NCI-H2081 (cell line): ENCODE measurements at places on chromosomes 7 and 10.

- peak; percentile 26 for DNase-seq
Measured at GRCh38 chr7:128166603-128167041, 74.5 kb upstream of the LEP start.

DNA sequence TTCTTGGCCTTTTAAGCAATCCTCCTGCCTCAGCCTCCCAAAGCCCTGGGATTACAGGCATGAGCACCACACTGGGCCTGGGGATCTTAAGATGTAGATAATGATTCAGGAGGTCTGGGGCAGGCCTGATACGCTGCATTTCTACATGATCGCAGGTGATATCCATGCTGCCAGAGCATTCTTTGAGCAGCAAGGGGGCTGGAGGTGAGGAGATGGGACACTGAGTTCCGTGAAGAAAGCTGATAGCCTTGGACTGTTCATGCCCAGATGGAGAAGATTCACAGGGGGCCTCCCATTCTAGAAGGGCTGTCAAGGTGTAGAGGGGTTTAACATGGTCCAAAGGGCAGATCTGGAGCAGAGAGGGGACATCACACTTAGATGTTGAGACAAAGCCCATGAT lies 480.3 kb downstream of the RPS24 start:
- no peak for DNase-seq

DNA sequence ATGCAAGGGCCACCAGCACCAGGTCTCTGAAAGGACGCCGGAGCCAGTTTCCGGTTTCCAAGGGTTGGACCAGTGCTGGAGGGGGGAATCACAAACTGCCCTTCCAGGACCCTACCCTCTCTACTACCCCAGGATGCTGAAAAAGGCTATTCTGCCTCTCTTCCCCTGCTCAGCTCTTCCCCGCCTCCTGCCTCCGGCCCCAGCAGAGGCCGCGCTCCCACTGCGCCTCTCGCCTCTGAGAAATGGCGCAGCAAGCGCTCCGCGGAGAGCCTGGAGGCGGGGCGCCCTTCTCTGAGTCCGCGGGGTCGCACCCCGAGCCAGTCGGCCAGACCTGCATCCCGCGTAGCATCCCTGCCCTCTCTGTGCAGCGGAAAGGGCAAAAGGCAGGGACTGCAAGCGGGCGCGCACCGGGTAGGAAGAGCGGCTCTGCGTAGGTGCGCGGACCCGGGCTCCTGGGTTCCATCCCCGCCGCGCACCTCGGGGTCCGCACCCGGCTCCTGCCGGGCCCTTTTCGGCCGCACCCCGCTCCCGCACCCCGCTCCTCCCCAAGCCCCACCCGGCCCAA lies 476 bp upstream of the RET start:
- DNase-seq = no peak

GRCh38 chr10:34697351-34698247 lies 117.5 kb downstream of the PARD3 start:
- no peak for DNase-seq

GRCh38 chr7:43211693-43212092 lies 99.2 kb downstream of the HECW1 start:
- no peak for DNase-seq

DNA sequence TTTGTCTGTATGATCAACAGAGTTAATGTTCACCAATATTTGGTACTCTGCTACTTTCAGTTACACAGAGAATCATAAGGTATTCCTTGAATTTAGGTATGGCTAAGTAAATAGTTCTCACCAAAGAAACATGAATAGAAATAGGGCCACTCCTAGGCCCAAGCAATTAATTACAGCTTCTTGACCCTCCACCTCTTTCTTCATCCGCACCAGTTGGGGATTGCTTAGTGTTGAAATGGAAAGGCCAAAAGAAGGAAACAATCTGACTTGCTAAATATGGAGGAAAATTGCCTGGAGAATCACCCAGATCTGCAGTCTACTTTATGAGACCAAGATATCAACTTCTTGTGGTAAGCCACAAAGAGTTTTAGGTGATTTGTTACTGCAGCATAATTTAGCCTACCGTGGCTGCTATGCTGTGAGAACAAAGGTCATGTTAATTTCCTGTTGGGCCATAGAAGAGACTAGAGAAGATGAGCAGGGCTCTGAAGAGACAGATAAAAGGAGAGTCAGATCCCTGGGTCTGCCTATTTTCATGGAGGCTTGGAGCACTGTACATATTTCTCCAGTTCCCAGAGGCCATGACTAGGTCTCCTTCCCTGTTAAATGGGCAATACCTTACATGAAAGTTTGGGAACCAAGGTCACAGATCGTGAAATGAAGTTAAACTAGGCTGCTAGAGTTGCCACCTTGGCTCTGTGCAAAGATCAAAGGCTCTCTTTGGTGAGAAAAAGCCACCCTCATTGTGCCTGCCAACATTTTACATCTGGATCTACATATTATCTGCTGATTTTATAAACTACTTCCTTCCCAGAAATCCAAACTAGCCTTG lies 93.3 kb upstream of the GDF10 start:
- no peak for DNase-seq

- DNase-seq = no peak
Measured at GRCh38 chr7:8184221-8184620, 77.7 kb downstream of the ICA1 start.

GRCh38 chr10:71923138-71923692 lies 41.0 kb upstream of the CHST3 start:
- no peak for DNase-seq

- DNase-seq = no peak
Measured at GRCh38 chr10:31031205-31031557, 484 bp downstream of the ZNF438 start.

GRCh38 chr7:17640730-17641377 lies 299.4 kb downstream of the SNX13 start:
- peak; percentile 47 for DNase-seq

DNA sequence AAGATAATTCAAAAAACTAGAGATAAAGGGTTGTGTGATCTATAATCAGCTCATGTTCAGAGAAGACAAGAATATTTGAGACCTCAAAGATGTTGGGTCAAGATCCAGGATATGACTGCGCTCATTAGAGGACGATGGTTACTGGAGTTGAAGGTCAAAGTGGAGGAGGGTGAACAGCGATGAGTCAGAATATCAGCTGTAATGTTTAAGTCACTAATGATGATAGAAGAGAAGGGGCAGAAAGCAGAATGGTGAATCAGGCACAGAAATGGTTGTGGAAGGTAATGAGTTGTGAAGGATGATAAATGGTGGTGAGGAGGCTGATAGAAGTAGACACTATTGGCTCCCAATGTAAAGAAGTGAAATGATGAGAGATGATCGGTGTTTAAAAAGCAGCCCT lies 540.3 kb downstream of the INHBA start:
- no peak for DNase-seq

DNA sequence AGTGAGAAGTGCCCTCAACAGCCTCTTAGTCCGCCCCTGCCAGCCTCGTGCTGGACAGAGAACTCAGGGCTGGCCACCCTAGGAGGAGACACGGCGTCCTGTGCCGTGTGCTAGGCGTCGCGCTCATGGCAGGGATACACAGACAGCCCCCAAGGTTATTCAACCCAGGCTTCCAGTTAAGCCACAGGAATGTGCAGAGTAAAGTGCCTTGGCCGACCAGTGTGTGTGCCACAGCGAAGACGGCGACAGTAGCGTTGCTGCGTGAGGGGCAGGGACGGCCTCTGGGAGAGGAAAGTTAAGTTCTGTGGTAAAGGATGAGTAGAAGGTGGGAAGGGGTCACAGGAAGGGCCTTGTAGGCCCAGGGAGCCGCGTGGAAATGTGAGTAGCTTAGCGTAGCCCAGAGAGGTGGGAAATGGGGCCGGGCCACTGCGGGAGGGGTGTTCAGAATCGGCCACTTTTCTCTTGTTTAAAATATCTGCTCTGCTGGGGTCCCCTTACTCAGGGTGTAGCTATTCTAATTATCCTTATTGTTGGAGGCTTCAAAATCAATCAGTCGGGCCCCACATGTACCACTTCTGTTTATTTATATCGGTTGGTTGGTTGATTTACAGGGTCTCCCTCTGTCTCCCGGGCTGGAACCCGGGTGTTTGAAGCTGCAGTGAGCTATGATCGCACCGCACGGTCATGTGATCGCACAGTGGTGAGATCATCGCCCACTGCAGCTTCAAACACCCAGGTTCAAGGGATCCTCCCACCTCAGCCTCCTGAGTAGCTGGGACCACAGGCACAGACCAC lies 24.5 kb downstream of the TMEM120A start:
- no peak for DNase-seq

- no peak for DNase-seq
Measured at GRCh38 chr10:97673736-97674525, 13.1 kb downstream of the AVPI1 start.

GRCh38 chr10:119348516-119349240 lies 141.3 kb downstream of the GRK5 start:
- DNase-seq = no peak

DNA sequence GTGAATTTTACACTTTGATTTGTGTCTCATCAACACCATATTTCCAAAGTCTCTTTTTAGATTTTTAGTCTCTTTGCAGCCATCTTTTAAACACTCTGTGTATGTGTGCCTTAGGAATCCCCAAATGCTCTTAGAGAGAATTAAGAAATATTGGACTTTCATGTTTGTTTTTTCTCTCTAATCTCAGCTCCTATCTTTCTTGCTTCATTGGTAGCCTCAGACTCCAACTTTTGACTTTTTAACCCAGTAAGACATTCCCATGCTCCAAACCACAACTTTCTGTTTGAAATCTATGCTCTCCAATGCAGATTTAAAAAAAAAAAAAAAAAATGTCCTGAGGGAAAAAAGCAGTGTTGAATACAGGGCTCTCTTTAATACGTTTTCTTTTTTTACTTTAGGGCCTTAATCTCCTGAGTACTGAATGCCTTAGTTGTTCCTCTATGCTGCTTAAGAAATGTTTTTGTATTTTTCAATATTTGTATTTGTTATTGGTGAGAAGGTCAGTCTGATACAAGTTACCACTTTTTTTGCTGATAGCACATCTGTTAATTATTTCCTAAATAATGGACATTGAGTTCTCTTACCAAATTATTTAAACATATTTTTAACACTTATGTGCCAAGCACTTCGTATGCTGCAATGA lies 489.9 kb downstream of the NXPH1 start:
- no peak for DNase-seq

- DNase-seq = no peak
Measured at GRCh38 chr7:17448479-17449423, 150.3 kb downstream of the AHR start.

DNA sequence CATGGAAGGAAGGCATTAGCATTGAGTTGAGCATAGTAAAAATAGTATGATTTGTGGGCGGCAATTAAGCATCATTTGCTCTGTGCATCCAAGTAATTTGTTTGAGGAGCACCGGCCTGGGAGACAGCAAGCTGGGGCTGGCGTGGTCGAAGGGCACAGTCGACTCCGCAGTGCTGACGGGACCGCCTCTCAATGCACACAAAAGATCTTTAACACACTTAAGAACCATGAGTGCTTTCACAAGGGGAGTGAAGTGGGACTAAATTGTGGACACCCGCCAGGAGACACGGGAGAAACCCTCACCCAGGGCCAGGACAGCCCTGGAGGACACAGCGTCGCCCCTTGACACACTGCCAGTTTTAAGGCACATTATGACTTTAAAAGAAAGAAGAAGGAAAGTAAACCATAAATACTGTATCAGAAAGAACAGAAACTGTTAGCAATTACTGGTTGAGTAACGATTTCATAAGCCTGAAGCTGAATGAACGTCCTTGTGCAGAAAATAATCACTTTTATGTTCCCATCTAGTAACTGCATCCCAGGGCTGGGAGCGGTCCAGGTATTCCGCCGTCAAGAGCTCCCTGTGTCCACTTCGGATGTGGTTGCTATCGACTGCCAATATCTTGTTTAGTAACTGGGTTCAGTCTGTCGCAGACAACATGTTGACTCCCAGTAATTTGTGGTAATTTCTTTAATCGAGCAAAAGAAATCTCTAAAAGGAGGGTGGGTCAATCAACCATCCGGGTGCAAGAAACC lies 102.1 kb downstream of the EBF3 start:
- no peak for DNase-seq

DNA sequence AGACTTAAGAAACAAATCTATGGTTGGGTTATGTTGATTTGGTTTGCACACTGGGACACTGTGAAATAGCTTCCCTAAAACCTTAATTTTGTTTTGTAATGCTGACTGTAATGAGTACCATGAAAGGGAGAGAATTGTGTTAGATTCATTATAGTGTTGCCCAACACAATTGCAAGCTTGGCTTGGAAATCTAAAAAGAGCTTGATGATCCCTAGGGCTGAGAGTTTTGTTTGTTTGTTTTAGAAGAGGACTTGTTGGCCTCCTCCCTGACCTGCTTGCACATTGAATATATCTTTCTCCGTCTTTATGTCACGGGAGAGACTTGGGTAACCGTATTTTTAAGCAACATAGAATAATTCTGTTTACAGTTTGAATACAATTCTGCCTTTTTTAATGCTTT lies 410.1 kb downstream of the ARL4A start:
- DNase-seq = no peak

GRCh38 chr7:134255814-134256213 lies 60.9 kb downstream of the SLC35B4 start:
- DNase-seq = peak; percentile 21

DNA sequence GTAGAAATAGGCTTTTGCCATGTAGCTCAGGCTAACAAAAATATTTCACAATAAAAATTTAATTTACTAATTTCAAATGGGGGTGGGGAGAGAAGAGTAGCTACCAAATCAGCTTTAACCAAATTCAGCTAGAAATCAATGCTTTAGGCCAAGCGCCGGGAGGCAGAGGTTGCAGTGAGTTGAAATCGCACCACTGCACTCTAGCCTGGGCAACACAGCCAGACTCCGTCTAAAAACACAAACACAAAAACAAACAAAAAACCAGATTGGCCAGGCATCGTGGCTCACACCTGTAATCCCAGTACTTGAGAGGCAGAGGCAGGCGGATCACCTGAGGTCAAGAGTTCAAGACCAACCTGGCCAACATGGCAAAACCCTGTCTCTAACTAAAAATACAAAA lies 9.4 kb downstream of the UBE2H start:
- no peak for DNase-seq

DNA sequence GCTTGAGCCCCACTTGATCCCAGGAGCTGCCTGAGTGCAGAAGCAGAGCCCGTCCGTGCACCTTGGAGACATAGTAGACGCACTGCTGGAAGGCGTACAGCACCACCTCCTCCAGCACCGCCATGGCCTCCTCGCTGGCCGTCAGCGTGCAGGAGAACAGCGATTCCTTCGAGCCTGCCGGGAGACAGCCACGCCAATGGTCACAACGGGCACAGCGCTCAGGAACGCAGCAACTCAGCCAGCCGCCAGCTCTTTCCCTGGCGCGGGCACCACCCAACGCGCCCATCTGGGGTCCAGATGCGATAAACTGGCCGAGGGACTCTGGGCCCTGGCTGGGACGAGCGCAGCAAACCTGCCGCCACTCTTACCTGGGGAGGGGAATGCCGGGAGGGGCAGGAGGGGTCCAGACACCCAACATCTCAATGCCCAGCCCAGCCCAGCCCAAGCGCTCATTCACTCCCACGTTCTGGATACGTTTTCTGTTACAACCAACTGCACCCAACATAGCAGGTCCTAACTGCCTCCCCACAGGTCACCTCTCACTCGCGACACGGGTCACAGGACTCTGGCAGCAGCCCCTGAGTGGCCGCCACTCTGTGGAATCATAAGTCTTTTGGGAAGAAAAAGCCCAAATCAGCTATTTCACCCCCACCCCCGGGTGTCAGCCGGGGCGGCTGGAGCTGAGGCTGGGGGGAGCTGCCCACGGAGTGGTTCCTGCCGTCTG lies 41.9 kb downstream of the AP5Z1 start:
- no peak for DNase-seq
